ENCODE measurements at places on chromosomes 2 and 18. TPM values are rescaled to one million over a fixed set of nuclear protein-coding genes. Genes with fewer than 3 reads are reported as not detected.

The MARCHF4 gene
- total RNA-seq: 0.28 TPM

The PPM1B gene
- total RNA-seq: 27.3 TPM

The DSEL gene
- 43.2 TPM for total RNA-seq

The TAF4B gene
- total RNA-seq: 1.9 TPM

The FAP gene
- total RNA-seq: 148 TPM

The SIGLEC15 gene
- total RNA-seq: 0.14 TPM

The ANKRD29 gene
- total RNA-seq: 7.3 TPM

The DYNAP gene
- not detected for total RNA-seq

The KRTCAP3 gene
- 0.18 TPM for total RNA-seq

All from smooth muscle cell of bladder (primary cell).